ENCODE measurements at places on chromosomes 4 and X.
A peak's percentile ranks its signal among the peaks of the same experiment; 100 is the strongest.

DNA sequence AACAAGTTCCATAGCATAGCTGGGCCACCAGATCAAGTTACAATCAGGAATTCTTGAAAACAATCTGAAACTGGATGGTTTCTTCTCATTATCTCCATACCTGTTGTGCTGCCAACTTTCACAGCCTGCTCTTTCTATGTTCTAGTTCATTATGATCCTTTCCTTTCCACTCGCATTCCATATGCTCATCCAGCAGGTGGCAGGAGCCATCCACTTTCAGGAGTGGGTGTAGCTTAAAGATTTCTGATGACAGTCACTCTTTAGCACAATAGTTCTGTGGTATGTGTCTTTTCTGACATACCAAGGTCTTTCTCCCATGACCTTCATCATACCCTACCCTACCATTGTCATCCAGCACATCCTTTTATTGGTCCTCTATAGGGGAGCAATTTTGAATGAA, 46.4 kb downstream of the PAGE2 start:
- peak; percentile 8 for DNase-seq

DNA sequence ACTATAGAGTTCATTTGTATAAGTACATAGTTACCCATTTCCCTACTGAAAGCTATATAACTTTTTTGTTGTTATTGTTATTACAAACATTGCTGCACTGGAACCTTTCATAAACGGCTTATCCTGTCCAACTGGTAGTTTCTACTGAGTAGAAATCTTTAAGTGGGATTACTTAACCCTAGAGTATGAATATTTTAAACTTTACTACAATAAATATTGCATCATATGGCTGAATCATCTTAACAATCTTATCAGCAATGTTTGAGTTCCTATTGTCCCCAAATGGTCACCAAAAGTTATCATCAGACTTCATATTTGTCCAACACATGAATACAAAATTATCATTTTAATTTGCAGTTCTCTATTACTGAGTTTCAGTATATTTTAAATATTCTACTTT, 40.5 kb downstream of the LCORL start:
- no peak for DNase-seq

GRCh38 chr4:123340381-123340701, 56.3 kb upstream of the SPRY1 start:
- DNase-seq, result peak; percentile 12

DNA sequence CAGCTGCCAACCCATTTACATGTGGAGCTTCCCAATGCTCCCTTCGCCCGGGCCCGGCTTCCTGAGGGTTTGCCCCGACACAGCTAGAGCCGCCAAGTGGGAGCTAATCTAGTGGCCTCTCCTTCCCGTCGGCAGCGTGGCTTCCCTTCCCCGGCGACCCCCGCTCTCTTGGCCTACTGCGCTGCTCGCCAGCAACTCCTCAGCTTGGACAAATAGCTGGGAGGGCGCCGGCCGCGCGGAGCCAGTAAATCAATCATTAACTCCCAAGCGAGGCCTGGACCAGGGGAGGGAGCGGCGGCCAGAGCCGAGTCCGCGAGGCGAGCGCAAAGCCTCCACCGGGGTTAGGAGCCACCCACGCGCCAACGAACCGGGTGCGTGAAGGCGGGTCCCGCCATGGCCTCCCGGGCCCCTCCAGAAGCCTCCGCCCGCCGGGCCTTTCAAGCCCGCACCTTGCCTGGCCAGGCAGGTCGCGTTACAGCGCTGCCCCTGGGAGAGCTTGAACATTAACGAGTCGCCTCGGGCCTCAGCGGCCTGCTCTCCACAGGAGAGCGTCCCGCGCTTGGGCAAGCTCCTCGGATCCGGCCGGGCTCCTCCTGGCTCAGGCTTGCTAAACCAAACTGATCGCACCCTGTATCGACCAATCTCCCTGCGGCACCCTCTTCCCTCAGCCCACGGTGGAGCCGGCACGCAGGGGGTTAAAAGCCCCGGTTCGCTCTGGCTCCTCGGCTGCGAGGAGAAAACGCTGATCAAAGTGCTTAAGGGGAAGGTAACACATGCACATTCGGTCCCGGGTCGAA, 10.6 kb upstream of the BCOR start:
- DNase-seq, result no peak

DNA sequence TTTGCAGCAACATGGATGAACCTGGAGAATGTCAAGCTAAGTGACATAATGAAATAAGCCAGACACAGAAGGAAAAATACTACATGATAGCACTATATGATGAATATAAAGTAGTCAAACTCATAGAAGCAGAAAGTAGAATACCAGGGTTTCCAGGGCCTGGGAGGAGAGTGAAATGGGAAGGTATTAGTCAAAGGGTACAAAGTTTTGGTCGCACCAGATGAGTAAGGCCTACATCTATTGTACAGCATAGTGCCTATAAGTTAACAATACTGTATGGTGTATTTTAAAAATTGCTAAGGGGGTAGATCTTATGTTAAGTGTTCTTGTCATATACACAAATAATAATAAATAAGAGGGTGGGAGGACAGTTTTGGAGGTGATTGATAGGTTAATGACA, 41.5 kb downstream of the ENOX2 start:
- no peak for DNase-seq

- DNase-seq, result no peak
These were observed 38.8 kb downstream of the NAA11 start for GRCh38 chr4:79287076-79287475.

All from activated CD4-positive, alpha-beta T cell treated with anti-CD3 and anti-CD28 coated beads, Interleukin-2, Interleukin-4, amounts not matched to agents 100 ng/mL and 50 ng/mL, durations not matched to agents 16 hours and 8 hours (primary cell).